Cerebellar nuclear complex (tissue), 1 donor: ENCODE measurements at places on chromosomes 2 and 18.

GRCh38 chr2:74227646-74228045 lies 29.2 kb downstream of the MTHFD2 start:
- no peak for DNase-seq

DNA sequence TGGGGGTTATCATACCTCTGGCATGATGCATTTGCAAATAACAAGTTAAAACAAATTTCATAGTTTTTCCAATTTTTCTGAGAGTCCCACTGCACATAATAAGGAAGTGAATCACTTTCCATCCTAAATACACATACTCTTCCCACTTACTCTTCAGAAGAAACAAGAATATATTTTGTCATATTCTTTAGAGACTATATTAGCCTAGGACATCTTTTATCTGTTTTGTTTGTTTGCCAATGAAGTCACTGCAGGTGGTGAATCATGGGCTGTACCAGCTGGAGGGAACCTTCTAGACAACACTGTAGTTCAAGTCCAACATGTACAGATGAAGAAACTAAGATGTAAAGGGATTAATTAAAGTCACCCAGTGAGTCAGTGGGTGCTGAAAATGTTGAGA lies 116.8 kb downstream of the XIRP2 start:
- DNase-seq = no peak

- DNase-seq = no peak
Observed at GRCh38 chr2:167310442-167310841, 422.2 kb downstream of the XIRP2 start.

GRCh38 chr2:24404491-24404921 lies 44.2 kb upstream of the ITSN2 start:
- no peak for DNase-seq

- no peak for DNase-seq
Observed at GRCh38 chr18:32280188-32280783, 90.4 kb downstream of the MEP1B start.

DNA sequence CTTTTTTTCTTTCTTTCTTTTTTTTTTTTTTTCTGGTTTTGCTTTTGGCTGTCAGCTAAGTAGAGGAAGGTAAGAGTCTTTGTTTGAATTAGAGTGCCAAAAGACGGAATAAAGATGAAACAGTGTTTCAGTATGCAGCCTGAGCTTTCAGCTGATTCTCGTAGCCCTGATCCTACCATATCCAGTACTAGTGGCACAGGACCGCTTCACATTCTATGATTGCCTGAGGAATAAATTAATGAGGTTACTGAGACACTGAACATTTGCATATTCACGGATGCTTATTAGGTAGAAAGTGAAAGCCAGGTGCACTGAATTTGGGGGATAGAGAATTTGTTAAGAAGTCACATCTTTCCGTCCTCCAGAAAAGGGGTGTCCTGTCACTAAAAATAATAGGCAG lies 421.5 kb upstream of the POU3F3 start:
- DNase-seq = no peak

GRCh38 chr2:17373741-17374140 lies 144.5 kb downstream of the RAD51AP2 start:
- DNase-seq = no peak

DNA sequence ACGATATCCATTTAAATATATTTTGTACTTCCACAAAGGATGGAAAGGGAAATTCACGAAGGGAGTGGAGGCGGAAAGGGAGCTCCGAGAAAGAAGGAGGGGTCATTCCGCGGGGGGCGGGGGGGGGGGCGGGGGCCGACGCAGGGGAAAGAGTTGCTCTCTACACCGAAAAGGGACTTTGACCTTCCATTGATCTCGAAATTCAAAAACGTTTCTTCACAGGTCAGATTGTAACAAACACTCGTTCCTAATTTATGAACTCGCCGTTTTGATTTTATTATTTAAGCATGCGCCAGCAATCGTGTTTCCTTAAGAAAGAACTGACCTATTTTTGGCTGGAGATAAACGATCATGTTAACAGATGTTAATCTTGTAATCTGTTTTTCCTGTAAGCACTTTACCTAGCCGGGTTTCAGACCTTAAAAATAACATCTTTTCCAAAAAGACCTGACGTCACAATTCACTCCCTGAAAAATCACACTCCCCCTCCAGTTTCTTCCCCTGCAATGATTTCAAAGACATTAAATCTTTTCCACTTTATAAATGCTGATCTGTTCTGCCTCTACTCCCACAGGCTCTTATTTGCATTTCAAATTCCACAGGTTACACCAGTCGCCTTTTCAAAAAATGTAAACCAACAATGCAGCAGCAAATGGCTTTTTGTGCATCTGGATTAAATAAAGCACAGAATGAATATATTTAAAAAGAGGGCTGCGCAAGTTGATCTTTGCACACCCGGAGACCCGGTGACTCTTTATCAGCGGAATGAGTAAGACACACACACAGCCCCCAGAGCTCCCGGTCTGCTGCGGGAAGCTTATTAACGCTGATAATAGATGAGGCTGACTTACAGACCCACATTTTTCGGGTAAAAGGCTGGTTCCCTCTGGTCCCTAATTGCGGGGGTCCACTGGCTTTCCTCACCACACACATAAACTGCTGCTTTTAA lies 1.6 kb downstream of the ZNF516 start:
- no peak for DNase-seq

- no peak for DNase-seq
Observed at GRCh38 chr2:30113617-30114293, 33.1 kb upstream of the YPEL5 start.

GRCh38 chr2:236656166-236656565 lies 86.5 kb downstream of the ACKR3 start:
- no peak for DNase-seq

DNA sequence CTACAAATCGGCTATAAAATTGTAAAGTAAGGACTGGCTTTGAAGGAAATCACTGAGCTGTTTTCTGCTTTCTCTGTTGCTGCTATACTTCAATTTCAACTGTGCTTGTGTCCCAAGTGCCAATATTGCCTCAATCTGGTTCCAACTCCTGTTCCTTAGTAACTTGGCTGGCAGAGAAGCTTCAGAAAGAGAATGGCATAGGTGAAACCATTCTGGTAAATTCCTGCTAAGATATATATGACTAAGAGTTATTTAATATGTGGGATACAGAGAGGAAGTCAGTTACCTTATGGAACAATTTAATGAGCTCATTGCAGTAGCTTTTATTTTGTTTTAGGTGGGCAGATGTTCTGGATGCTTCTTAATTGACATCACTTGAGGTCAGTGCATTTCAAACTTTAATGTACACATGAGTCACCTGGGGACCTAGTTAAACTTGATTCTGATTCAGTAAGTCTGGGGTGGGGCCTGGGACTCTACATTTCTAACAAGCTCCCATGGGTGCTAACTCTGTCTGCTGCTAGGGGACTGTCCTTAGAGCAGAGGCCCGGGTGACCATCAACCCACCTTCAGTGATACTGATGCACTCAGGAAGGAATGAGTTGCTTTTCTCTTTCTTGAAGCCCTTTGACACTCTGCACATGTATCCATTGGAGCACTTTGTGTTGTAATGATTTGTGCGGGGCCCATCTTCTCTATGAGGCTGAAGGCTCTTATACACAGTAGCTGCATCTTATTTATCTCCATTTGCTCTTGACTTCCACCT lies 47.6 kb downstream of the LIPG start:
- DNase-seq = no peak

GRCh38 chr2:205665791-205666190 lies 16.5 kb upstream of the NRP2 start:
- no peak for DNase-seq

- no peak for DNase-seq
Observed at GRCh38 chr2:125959047-125959446, 696.9 kb upstream of the GYPC start.
